LHCN-M2 (cell line): ENCODE measurements at places on chromosomes 16 and 17. TPM values are rescaled to one million over a fixed set of nuclear protein-coding genes. Genes with fewer than 3 reads are reported as not detected.

- DNase-seq, result no peak
Measured at GRCh38 chr17:75102385-75102821, 7.4 kb upstream of the ARMC7 start.

DNA sequence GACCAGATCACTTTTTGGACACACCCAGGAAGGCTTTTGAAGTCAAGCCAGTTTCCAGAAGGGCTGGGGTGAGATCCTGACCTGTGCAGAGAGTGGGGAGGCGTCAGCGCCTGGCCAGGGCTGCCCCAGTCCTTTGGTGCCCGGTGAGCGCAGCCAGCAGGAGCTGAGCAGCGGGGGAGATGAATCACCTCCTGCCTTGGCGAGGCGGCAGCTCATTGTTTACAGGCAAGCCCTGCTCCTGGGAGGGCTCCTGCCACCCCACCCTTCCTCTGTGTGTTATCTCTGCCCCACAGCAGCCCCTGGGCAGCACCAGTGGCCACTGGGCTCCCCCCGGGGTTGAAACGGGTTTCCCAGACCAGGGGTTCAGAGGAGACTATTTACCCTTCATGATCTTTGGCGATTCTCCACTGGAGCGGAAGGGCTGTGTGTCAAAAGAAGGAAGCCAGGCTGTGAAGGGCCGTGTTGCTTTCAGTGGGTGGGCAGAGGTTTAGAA lies 14.1 kb upstream of the ITGB4 start:
- no peak for DNase-seq

GRCh38 chr16:81641395-81642106 lies 137.5 kb upstream of the PLCG2 start:
- no peak for DNase-seq

TPSG1 gene
- total RNA-seq, result not detected in 2 replicates

SCPEP1 gene
- total RNA-seq, result 45.0 and 61.3 TPM in 2 replicates

DNA sequence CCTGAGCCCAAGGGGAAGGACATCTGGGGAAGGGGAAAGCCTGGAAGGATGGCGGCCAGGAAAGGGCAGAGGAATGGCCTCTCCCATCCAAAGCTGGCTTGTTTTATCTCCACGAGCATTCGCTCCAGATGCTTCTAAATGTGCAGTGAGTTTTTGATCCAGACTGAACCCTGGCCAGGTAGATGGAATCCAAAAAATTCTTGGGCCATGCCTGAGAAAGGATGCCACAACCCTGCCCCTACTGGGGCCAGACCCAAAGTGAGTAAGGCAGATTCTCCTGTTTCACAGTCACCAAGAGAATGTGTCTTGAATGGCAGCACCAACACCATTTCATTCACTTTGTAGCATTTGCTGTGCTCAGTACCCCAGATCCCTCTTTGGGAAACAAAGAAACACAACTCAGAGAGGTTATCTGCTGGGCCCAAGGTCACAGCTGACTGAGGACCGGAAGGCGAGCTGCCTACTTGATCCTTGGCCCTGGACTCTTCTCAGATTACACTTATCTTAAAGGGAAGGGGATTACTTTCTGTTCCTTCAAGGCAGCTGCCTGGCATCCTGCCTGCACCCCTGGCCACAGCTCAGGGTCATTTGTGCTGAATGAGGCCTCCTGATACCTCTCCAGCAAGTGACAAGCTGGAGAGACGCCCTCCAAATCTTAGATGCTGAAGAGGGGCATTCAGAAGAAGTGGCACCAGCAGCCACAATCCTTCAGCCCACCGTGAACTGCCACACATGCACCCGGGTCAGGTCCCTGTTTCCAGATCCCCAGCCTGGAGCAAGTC lies 3.6 kb downstream of the LRRC75A start:
- DNase-seq, result no peak

- DNase-seq, result no peak
Measured at GRCh38 chr17:80879723-80880647, 111.7 kb upstream of the CHMP6 start.

- DNase-seq, result peak; percentile 80
Measured at GRCh38 chr16:528111-529011, 849 bp downstream of the CAPN15 start.
